ENCODE measurements at places on chromosomes 4 and X.

DNA sequence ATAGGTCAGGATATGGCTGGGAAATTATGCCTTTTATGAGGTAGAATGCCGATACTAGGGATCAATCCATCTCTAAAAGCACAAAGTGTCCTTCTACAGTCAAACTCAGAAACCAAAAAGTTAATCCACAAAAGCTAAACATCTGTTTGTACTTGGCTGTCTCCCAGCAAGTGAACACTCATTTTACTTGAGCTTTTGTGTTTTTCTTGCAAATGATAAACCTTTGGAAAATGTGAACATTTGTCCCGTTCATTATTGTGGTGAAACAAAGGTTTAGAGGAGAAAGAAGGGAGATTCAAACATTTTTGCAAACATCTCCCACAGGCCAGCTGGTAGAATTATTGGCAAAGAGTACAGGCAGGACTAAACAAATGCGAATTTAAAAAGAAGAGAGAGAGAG lies 300.6 kb upstream of the SPANXN1 start:
- no peak for DNase-seq

GRCh38 chr4:158331863-158332262 lies 121.6 kb downstream of the TMEM144 start:
- no peak for DNase-seq

DNA sequence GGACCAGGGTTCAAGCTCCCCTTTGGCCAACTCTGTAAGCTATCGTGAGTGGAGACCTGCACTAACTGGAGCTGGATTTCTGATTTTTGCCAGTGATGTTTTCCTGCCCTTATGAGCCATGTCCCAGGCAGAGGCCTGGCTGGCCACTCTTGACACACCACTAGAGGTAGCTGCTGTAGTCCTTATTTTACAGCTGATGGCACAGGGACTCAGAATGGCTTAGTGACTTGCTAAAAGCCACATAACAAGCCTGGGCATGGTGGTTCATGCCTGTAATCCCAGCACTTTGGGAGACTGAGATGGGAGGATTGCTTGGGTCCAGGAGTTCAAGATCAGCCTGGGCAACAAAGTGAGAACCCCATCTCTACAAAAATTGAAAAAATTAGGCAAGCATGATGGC lies 33.4 kb downstream of the CYTL1 start:
- DNase-seq, result no peak

- no peak for DNase-seq
These were observed 48.0 kb downstream of the TSPAN5 start for GRCh38 chr4:98610431-98610830.

GRCh38 chr4:74038086-74038424 lies 434 bp downstream of the CXCL3 start:
- no peak for DNase-seq

Data from stimulated activated CD8-positive, alpha-beta memory T cell treated with anti-CD3 and anti-CD28 coated beads, Interleukin-15, amount 100 ng/mL, for 4 hours (primary cell).